ENCODE measurements at places on chromosomes 1 and 21.

GRCh38 chr1:183218971-183219615, 33.0 kb downstream of the LAMC2 start:
- H3K4me3 ChIP-seq, result no peak overlapping the region
- H3K27ac ChIP-seq, result no peak overlapping the region

- H3K27me3 ChIP-seq, result no peaks in the 10 kb centered on the region
- no peak for DNase-seq
- no peaks in the 10 kb centered on the region for H3K36me3 ChIP-seq
- H3K4me1 ChIP-seq, result no peaks in the 10 kb centered on the region
Measured at GRCh38 chr1:200969726-200970561, 53.6 kb downstream of the KIF21B start.

GRCh38 chr1:44531785-44532566, 126.9 kb downstream of the RNF220 start:
- H3K27me3 ChIP-seq, result no peaks in the 10 kb centered on the region
- no peak overlapping the region for H3K27ac ChIP-seq
- H3K36me3 ChIP-seq, result no peaks in the 10 kb centered on the region
- no peak overlapping the region for H3K4me3 ChIP-seq
- no peak for DNase-seq

DNA sequence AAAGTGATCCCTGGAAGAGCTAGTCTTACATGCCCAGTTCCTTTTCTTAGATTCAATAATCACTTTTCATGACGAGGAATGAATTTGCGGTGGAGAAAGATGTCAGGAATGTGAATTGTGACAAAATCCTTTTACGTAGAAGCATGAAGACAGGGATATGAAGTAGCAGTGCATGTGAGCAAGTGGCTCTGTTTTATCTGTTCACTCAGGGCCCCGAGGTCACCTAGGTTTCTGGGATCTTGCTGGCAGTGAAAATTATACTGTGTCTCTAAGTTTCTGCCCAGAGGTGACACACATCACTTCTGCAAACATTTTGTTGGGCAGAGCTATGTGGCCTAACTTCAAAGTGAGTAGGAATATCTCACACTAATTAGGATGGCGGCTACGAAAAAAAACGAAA, 79.3 kb downstream of the USP25 start:
- H3K27me3 ChIP-seq, result no peaks in the 10 kb centered on the region
- peaks cover 19% of the 10 kb centered on the region for H3K36me3 ChIP-seq

DNA sequence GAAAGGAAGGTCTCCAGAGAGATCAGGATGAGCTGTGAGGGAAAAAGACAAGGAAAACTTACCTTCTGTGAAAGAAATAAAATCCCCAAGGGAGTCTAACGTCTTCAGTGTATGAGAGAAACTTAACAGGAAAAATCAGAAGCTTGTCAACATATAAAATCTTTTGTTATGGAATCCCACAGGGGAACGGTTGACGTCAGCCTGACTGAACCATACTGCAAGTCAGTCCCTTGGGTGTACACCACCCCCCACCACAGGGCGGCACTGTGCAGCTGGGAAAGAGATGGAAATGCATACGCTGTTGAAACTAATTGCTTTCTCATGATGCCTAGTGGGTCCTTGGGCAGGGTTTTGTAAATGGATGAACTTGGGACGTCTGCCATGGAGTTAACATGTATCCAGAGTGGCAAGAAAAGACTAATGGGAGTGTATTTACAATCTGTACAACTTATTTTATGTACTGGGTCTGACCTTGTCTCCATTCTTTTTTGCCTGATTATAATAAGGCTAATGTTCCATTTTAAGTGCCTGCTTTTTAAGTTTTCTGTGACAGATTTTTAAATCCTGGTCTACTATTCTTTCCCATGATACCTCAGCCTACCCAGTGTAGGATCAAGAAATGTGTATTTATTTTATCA, 22.7 kb downstream of the UTP25 start:
- H3K4me3 ChIP-seq, result no peak overlapping the region
- H3K36me3 ChIP-seq, result peaks cover 30% of the 10 kb centered on the region
- no peak overlapping the region for H3K27ac ChIP-seq
- no peak for DNase-seq
- no peaks in the 10 kb centered on the region for H3K4me1 ChIP-seq
- no peaks in the 10 kb centered on the region for H3K27me3 ChIP-seq

- H3K27ac ChIP-seq, result no peak overlapping the region
- H3K4me3 ChIP-seq, result no peak overlapping the region
- peaks cover 3% of the 10 kb centered on the region for H3K36me3 ChIP-seq
- no peak for DNase-seq
- H3K4me1 ChIP-seq, result no peaks in the 10 kb centered on the region
Measured at GRCh38 chr1:26181586-26182382, 4.5 kb downstream of the CNKSR1 start.

- H3K27ac ChIP-seq, result no peak overlapping the region
- H3K36me3 ChIP-seq, result no peaks in the 10 kb centered on the region
- no peaks in the 10 kb centered on the region for H3K4me1 ChIP-seq
Measured at GRCh38 chr1:153049211-153049610, 8.1 kb downstream of the SPRR2A start.

DNA sequence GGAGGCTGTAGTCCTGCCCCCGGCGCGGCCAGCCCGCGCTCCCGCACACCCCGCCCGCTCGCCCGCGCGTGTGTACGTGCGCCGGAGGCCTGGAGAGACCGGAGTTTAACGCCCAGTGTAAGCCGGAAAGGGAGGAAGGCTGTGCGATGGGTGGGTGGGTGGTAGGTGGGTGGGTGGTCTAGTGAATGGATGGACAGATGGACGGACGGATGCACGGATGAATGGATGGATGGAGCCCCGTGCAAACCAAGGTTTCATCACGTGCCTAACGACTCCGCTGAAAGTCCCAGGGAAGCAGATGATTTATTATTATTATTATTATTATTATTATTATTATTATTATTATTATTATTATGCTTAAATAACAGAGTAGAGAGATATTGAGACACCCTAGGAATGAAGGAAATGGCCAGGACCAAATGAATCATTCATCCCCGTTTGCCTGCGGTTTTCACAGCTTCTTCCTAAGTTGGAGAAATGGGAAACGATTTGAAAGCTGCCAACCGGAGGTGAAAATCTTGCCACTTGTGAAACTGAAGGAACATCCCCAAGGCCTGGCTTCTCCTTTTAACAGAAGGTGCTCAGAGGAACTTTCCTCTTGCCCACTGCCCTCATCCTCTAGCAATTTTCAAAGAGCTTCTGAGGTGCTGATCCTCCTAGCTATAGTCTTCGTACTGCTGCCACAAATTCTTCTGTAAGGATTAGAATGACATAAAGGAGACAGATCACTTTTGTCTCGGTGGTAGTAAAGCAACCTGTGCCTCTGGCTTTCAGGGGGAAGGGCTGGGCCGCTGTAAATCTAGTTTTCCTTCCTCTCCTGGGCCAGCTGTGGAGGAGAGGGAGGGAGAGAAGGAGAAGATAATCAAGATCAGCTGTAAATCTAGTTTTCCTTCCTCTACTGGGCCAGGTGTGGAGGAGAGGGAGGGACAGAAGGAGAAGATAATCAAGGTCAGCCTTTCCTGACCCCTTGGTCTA, 648 bp upstream of the RGS7 start:
- no peak overlapping the region for H3K27ac ChIP-seq
- peak overlapping the region; percentile 90 for H3K4me3 ChIP-seq
- peaks cover 11% of the 10 kb centered on the region for H3K27me3 ChIP-seq
- no peak for DNase-seq
- peaks cover 3% of the 10 kb centered on the region for H3K4me1 ChIP-seq
- no peaks in the 10 kb centered on the region for H3K36me3 ChIP-seq

- H3K4me1 ChIP-seq, result no peaks in the 10 kb centered on the region
- H3K27me3 ChIP-seq, result no peaks in the 10 kb centered on the region
- no peak overlapping the region for H3K4me3 ChIP-seq
- H3K36me3 ChIP-seq, result no peaks in the 10 kb centered on the region
- DNase-seq, result no peak
Measured at GRCh38 chr1:211738691-211739301, 63.4 kb upstream of the NEK2 start.
